D341Med (cell line): ENCODE measurements at places on chromosomes 5 and 9.
A peak's percentile ranks its signal among the peaks of the same experiment; 100 is the strongest.

- no peak for DNase-seq
Measured at GRCh38 chr5:64827703-64828102, 59.0 kb downstream of the CWC27 start.

DNA sequence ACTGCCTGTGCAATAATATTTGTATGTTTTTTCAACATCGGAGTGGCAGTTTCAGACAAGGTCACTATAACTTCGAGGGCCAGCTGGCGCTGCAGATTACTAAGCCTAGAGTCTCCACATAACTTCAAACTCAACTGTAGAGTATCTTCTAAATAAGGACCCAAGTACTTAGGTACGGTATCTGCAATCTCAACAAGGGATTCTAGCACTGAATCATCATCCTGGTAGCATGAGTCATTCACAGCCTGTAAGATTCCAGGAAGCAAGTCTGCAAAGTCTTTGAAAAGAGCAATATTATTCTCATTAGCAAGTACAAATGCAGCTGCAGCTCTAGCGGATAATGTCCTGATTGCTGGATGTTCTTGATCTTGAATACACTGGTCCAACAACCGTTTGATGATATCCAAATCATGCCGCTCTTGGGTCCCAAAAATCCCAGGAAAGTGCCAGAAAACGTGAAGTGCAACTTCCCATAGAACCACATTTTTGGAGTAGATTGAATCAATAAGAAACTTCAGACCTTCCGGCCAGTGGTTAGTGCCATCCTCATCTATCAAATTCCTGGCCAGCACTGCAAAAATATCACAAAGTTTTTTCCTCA, 654 bp downstream of the RANBP6 start:
- no peak for DNase-seq

- no peak for DNase-seq
Measured at GRCh38 chr9:121860744-121861143, 209.3 kb downstream of the DAB2IP start.

DNA sequence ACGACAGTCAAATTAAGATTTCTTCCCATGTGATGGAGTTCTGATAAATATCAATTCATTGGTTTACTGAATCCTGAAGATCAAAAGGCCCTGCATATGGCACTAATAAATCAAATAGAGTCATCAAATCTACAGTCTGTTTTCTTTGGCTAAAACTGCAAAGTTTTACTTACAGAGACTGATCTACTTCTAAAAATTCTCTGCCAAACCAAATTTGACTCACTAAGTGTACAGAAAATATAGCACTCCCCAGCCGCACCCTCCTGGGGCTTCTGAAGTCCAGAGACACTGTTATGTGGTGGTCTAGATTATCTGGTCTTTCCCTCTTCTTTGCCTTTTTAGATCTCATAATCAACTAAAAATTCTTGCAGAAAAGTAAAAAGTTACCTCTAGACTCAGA, 237.7 kb downstream of the MLLT3 start:
- no peak for DNase-seq

GRCh38 chr5:149418910-149419531, 39.9 kb upstream of the IL17B start:
- no peak for DNase-seq

DNA sequence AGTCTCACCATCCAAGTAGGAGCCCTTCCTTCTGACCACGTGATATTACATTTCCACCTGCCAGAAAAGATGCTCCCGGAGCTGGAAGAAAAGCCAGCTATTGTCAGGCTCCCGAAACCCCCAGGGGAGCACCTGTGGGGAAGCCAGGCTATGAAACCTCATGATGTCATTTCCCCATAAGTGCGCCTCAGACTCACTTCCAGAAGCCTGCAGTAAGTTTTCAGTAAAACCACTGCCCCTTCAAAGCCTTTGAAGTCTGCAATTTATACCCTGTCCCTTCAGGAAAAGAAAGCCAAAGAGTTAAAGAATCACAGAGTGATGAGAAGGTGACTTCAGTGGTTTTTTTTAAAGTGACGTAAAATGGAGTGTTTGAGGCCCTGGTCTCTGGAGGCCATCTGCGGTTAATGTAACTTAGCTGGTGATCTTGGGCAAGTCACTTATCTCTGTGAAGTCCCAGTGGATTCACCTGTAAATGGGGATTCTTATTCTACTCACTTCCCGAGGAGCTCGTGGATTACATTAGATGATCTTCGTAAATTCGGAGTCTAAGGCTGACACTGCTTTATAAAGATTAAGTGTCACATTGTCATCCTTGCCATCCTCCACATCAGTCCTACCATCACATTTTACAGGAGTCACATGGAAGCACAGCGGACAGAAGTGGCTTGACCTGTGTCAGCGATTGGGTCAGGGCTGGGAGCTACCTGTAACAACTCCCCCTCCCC, 2.6 kb upstream of the SEMA6A start:
- DNase-seq, result no peak

- no peak for DNase-seq
Measured at GRCh38 chr9:128940271-128940921, 7.0 kb downstream of the DOLK start.

- no peak for DNase-seq
Measured at GRCh38 chr5:109620651-109621050, 69.1 kb upstream of the MAN2A1 start.

- DNase-seq, result no peak
Measured at GRCh38 chr5:155919725-155920124, 407.2 kb upstream of the SGCD start.

GRCh38 chr9:121171236-121171635, 30.4 kb downstream of the RAB14 start:
- DNase-seq, result no peak

- DNase-seq, result no peak
Measured at GRCh38 chr9:99026271-99026955, 78.5 kb upstream of the TGFBR1 start.

DNA sequence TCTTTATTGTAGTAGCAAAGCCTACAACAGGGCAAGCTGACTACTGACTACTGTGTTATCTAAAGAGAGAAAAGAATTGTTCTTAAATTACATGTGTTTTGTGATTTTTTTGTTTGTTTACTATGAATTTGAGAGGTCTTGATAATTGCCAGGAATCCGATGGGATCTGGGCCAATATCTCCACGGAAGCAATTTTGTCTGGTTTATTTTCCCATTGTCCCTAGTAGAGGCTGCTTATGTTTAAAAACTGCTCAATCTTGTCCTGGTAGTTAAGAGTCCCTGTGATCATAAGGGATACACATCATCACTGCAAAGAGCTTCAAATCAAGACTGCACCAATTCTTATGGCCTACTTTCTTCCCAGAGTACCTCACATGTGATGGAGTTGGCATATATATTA, 94.4 kb downstream of the GLDC start:
- DNase-seq, result no peak

DNA sequence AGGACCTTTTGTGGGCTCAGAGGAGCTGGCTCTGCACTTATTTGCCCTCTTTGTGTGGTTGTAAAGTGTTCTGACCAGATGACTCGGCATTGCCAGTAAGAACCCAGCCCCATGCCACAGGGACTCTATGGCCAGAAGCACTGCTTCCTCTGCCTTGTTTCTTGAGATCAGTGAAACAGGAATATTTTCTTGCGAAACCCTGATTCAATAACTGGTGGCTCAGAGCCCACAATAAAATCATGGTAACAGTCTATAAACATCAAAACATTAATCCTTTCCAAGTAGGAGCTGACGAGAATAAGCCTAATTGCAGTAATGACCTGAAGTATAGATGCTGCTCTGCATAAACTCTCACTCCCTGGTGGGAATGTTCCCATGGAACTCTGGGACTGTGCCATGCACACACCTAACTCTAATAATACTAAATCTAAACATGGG, 344.3 kb downstream of the ZNF608 start:
- no peak for DNase-seq

GRCh38 chr9:77561331-77562018, 86.6 kb downstream of the GNA14 start:
- no peak for DNase-seq

DNA sequence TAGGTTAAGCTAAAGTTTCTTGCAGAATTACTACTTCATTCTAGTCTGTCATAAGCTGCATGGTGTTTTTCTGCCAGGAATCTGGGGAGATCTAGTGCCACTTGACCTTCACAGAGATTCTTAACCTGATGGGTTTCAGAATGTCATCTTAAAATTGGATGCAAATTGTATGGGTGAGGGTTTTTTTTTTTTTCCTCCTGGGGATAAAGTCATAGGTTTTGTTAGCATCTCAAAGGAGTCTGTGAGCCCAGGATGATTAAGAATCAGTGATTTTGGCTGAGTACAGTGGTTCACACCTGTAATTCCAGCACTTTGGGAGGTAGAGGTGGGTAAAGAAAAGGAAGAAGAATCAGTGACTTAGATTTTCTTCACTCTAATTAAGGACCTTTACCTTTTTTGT, 51.2 kb downstream of the NIM1K start:
- DNase-seq, result no peak

DNA sequence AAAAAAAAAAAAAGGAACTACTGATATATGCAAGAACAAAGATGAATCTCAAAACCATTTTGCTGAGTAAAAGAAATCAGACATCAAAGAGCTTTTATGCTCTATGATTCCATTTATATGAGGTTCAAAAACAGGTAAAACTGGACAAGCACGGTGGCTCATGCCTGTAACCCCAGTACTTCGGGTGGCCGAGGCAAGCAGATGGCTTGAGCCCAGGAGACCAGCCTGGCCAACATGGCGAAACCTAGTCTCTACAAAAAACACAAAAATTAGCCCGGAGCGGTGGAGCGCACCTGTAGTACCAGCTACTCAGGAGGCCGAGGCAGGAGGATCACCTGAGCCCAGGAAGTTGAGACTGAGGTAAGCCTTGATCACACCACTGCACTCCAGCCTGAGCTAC, 7.8 kb downstream of the PTBP3 start:
- DNase-seq, result no peak

GRCh38 chr9:31119890-31120454, 1264.5 kb upstream of the ACO1 start:
- DNase-seq, result peak; percentile 52

- no peak for DNase-seq
Measured at GRCh38 chr9:70557661-70558369, 143.4 kb upstream of the KLF9 start.

- DNase-seq, result no peak
Measured at GRCh38 chr9:36937346-36937745, 96.7 kb downstream of the PAX5 start.

DNA sequence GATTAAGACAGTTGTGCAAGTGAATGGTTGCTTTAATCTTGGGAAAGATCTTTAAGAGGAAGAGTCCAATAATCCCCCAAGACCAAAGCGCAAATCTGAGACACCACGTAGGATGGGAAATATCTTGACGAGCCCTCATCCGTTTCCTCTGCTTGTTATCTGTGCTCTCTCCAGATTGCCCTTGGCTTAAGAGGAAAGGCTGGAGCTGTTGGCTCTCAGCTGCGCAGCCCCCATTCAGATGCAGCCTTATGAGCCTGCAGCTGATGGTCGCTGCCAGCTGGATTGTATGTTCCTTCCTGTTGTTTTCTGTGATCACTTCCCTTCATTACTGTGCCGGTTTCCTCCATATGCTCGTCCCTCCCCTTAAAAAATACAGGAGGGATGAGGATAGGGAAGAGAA, 47.7 kb downstream of the PWWP2A start:
- DNase-seq, result no peak

DNA sequence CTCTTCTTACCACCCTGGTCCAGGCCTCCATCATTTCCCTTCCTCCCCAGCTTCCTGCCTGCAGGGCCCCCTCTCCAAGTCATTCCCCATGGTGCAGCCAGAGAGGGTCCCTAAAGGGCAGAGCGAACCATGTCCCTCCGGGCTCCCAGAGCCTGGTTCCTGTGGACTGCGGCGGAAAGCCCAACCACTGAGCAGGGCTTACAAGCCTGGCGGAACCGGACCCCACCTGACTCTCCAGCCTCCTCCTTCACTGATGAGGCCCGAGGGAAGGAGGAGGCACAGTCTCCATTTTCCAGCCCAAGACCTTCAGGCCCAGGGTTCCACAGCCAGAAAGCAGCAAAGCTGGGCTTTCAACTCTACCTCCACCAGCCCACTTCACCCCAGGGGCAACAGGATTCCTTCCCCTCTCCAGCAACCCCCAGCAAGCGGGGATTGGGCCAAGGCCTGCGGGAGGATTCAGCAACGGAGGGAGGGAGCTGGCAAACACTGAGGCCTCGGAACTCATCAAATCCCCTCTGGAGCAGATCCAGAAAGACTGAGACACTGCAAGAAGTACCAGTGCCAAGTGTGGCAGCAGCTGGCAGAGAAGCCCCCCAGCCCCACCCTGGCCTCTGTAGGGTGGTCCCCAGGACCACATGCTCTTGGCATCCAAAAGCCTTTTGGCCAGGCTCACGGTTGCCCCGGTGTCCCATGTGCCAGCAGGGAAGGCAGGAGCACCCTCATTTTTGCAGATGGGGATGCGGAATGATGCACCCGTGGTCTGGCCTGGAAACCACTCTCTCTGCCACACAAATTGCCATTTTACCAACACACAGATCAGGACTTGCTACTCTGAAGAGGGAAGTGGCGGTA, 3.1 kb downstream of the FAM163B start:
- DNase-seq, result no peak

GRCh38 chr5:84213861-84214260, 170.8 kb downstream of the EDIL3 start:
- no peak for DNase-seq

DNA sequence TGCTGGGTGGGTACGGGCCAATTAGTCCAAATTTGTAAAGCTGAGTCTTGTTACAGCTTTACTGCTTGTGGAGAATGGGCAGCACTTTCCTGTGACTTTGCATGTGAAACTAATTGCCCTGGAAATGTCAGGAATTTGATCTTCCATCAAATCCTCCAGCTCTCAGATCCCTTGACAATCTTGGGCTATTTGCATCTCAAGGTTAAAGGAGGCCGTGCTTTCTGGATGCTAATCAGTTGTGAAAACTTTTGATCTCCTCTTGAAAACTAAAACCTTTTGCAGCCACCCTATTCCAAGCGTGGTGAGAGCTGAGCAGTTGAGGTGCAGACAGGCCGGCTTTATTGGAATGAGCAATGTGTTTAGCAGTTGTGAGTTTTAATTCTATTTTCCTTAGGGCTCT, 68.0 kb upstream of the CLINT1 start:
- no peak for DNase-seq
